ENCODE measurements at places on chromosomes 1 and 21. TPM values are rescaled to one million over a fixed set of nuclear protein-coding genes. Genes with fewer than 3 reads are reported as not detected.

Gene DPT
- total RNA-seq: not detected

Gene SMG7
- 80.2 TPM for total RNA-seq

Gene PCP4
- not detected for total RNA-seq

Gene NID1
- 0.38 TPM for total RNA-seq

Gene LCE4A
- not detected for total RNA-seq

Gene HUNK
- not detected for total RNA-seq

Gene PYHIN1
- 59.4 TPM for total RNA-seq

Gene E2F2
- total RNA-seq: 77.4 TPM

Gene NEK2
- 42.5 TPM for total RNA-seq

Gene MPC2
- total RNA-seq: 59.3 TPM

Gene CYP4X1
- total RNA-seq: not detected

Gene OR2T35
- not detected for total RNA-seq

Gene ARHGAP30
- 260 TPM for total RNA-seq

Gene S100A5
- 3.0 TPM for total RNA-seq

Gene LHX8
- total RNA-seq: not detected

Gene ST6GALNAC3
- 0.26 TPM for total RNA-seq

Gene CNTN2
- not detected for total RNA-seq

Gene ADAM15
- 47.5 TPM for total RNA-seq

Gene MAP1LC3C
- total RNA-seq: not detected

Gene CFAP45
- total RNA-seq: 1.6 TPM

Gene RASSF5
- 184 TPM for total RNA-seq

Gene CCDC30
- 1.5 TPM for total RNA-seq

Gene SLFNL1
- total RNA-seq: 0.12 TPM

Gene SH3D21
- 5.5 TPM for total RNA-seq

Gene LRRC71
- total RNA-seq: not detected

Gene GBP4
- 78.6 TPM for total RNA-seq

Gene KRTAP7-1
- total RNA-seq: not detected

Gene NKAIN1
- 0.79 TPM for total RNA-seq

Gene FMO5
- 0.66 TPM for total RNA-seq

Gene TMEM81
- 2.3 TPM for total RNA-seq

Gene TLCD4
- not detected for total RNA-seq

Gene RGS18
- 1.1 TPM for total RNA-seq

Gene CFHR3
- total RNA-seq: not detected

Gene CHODL
- 0.91 TPM for total RNA-seq

Data from activated CD8-positive, alpha-beta memory T cell treated with anti-CD3 and anti-CD28 coated beads, Interleukin-2, amount 10 ng/mL, durations not matched to agents 7 days and 5 days (primary cell).